T-helper 1 cell (primary cell): ENCODE measurements at places on chromosomes 5 and 9.

DNA sequence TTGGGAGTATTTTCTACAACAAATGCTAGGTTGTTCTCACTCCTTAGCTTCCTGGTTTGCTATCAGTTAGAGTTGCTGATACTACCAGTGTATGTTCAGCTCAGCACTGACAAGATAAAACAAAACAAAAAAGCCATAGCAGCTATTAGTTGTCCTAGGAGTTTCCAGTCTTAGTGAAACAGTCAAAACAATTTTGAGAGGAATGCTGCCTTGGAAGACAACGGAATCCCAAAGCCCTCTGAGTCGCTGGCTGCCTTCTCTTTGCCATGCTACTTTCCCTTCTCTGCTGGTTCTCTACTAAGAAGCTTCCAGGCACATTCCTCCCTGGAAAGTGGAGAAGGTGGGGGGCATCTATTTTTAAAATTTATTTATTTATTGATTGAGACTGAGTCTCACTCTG is 5.4 kb upstream of the CREBRF start:
- no peak for DNase-seq

- no peak for DNase-seq
Observed at GRCh38 chr5:62299101-62299500, 6.9 kb upstream of the KIF2A start.

DNA sequence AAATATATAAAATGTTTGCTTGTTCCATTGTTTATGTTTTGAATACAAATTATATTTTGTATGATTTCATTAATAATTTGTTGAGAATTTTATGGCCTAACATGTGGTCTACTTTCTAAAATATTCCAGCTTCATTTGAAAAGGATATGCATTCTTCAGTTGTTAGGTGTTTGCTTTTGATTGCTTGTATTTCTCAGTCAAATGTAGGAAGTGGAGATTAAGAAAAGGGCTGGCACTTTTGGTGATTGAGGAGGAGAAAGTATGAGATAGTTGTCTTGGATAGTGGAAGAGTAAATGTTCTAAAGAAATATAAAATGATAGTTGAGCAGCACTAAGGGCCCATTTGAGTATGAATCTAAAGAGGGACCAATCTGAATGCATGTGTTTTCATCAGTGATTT is 23.1 kb downstream of the JAK2 start:
- DNase-seq, result no peak

GRCh38 chr5:159031513-159031912 is 68.2 kb downstream of the EBF1 start:
- no peak for DNase-seq

GRCh38 chr5:169637085-169637548 is at the start of gene DOCK2:
Gene DOCK2 (plus strand): TSS chr5:169637275. CDS start chr5:169637327, 52 bp downstream.
- peak; percentile 57 for DNase-seq

- no peak for DNase-seq
Observed at GRCh38 chr9:105507096-105507790, 50.7 kb upstream of the FKTN start.

DNA sequence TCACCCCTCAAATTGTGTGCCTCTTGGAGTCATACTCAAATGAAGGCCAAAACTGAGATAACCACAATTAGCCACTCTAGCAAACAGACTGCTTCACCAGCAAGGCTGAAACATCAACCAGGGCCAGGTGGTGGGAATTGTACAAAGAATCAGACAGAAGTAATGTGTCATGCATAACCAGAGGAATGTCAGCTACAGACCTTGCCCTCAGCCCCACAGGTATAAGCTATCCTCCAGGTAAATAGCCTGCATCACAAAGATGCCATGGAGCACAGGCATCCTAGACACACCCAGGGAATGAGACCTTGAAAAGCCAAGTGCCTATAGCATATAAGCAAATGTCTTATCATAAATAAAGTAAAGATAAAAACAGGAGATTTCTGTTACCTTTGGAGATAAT is 242.7 kb downstream of the CETN3 start:
- DNase-seq, result no peak

GRCh38 chr9:133717113-133718031 is 20.8 kb downstream of the SARDH start:
- DNase-seq, result no peak
